ENCODE measurements at places on chromosomes 3 and 15.

DNA sequence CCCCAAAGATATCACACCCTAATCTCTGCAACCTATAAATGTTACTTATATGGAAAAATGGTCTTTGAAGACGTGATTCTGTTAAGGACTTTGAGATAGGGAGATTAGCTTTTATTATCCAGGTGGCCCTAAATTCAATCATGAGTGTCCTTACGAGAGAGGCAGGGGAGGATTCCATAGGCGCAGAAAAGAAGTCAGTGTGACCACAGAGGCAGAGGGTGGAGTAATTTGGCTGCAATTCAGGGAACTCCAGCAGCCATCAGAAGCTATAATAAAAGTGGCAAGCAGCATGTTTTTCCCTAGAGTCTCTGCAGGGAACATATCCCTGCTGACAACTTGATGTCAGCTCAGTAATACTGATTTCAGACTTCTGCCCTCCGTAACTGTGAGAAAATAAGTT is 315.2 kb upstream of the ROBO2 start:
- DNase-seq, result no peak

DNA sequence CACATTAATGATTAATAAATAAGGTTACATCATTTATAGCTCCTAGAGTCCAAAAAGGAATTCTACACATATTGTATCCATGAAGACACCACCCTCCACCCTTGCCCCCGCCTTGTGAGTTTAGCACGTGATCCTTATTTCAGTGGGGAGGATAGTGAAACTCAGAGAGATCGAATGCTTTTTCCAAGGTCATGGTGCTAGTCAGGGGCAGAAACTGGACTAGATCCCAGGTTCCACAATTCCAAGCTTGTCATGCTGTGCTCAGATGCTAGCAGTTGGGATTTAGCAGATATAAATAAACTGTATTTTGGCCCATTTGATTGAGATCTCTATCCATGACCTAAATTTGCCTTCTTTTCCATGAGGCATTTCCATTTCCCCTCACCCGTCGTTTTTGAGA is 227.4 kb upstream of the THRB start:
- DNase-seq, result no peak

GRCh38 chr3:85162905-85163304 is 204.1 kb downstream of the CADM2 start:
- no peak for DNase-seq

- DNase-seq, result peak; percentile 18
Observed at GRCh38 chr3:47961815-47962606, 54.2 kb downstream of the MAP4 start.

DNA sequence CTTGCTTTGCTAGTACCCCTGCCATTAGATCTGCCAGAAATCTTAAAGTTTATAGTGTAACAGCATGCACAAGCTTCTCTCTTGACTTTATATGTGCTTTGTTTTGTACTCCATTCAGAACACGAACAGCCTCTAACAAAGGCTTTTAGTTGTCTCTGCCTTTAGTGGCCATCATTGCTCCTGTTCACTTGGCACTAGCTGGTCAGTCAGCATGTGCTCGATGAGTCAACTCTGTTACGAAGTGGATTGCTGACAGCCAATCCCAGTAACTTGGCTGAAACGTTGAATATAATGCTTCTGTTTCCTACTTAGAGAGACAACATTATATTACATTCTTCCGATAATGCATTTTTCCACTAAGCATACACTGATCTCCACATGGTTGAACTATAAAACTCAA is 349.2 kb downstream of the NAALADL2 start:
- no peak for DNase-seq

GRCh38 chr3:148992027-148992634 is 791 bp downstream of the GYG1 start:
- peak; percentile 35 for DNase-seq

DNA sequence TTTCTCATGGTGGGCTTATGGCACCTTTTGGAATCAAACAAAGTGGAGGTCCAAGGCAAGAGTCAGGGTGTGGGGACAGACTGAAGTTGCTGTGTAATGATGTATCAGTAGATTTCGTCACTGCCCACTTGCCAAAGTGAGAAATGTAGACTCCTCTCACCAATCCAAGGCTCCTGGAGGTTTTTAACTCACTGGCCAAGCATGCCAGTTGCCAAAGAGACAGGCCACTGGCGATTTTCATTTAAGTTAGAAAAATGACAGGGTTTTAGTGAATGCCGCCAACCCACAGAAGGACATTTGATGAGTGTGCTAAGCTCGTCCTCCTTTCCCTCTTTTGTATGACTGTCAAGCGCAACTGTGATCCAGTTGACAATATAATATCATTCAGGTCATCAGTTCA is 209.2 kb downstream of the FEZF2 start:
- DNase-seq, result no peak

DNA sequence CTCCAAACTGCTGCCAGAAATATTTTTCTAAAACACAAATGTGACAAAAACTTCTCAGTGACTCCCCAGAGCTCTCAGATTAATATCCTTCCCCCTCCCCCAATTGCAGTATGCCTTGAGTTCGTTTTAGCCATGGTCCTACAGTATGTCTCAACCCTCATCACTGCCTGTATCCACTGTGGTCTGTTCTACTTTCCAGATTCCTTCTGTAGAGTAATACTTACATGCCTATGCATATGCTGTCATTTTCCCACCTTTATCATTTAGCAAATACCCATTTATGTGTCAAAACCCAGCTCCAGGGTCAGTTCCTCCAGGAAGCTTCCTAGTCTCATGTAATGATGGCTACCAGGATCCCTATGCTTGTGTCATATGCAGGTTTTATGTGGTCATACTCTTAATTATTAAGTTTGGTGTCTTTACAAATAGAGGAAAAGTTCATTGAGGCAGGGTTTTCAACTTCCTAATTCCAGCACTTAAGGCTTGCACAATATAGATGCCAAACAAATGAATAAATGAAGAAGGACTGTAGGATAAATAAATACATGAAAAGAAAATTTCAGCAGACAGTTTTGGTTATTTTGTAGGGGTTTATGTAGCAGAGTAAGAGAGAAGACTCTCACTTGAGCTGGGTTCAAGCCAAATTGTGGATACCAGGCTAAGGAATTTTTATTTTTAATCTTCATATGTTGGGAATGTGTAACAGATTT is 170.8 kb downstream of the ALCAM start:
- DNase-seq, result no peak

DNA sequence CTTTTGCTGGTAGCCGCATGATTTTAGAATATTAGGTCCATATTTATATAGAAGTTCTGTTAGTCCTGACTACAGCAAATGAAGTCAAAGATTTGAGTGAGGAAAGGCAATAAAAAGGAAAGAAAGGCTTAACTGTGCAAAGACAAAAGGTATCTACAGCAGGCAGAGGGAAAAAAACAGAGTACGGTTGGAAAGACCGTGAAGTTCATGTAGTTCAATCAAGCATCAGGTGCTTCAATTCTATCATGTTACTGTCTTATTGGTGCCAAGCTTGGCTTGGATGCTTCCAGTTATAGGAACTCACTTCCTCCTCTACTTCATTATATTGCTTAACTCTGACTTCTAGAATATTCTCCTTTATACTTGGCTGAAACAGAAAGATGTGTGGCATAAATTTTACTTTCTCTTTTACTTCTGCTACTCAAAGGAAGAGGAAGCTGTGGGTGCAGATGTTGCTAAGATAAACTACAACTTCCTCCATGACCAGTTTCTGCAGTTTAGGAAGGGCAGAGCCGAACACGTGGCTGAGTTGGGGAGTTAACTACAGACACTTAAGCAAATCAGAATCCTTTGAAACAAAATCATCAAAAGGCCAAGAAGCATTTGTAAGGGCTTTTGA is 72.6 kb upstream of the ZBED2 start:
- peak; percentile 89 for DNase-seq

DNA sequence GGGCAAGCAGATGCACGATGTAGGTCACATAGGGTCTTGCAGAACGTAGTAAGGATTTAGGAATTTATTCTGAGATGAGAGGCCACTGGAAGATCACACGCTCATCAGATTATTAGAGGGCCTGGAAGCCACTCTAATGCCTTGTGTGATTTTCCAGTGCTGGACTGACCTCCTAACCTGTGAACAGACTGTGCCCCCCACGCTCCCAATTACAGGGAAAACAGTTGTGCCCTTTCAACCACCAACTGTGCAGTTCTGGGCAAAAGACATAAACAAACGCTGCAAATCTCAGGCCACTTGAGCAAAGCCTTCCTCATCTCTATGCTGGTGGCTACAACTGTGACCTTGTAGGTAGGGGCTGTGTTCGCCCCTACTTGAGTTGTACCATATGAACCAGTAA is 48.2 kb upstream of the BOC start:
- DNase-seq, result no peak

GRCh38 chr3:31433679-31433992 is 99.1 kb upstream of the STT3B start:
- no peak for DNase-seq

DNA sequence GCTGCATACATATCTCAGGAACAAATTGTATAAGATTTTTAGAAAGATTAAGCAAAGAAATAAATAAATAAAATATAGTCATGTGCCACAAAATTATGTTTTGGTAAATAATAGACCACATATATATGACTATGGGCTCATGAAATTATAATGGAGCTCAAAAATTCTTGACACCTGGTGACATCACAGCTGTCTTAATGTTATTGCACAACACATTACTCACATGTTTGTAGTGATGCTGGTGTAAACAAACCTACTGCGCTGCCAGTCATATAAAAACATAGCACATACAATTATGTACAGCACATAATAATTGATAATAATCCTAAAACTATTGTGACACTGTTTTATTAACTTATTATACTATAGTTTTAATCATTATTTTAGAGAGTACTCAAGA is 1159.1 kb downstream of the SI start:
- no peak for DNase-seq

- DNase-seq, result no peak
Observed at GRCh38 chr15:69897471-69898237, 200.1 kb downstream of the TLE3 start.

DNA sequence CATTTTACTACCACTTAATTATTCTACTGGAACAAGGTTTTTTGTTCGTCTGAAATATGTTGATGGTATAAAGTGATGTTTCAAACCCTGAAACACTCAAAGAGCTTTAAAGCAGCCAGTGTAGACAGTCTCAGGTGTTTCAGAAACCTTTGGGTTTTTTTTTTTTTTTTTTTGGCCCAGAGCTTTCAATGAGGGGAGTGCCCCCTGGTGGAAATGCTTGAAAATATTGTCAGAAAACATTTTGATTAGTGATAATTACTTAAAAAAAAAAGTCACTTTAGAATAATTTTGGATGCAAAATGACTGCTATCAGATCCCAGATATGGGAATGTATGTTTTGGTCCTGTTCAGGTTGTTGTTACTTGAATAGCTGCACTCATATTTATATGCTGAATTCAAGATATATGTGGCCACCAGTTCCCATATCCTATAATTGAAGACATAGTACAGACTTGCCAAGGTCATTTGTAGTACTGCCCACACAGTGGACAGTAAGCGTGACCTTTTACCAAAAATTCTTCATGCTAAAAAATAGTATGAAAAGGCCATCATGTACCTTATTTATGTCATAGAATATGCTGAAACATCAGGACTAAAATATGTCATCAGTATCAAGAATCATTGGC is 35.9 kb downstream of the SATB1 start:
- no peak for DNase-seq

DNA sequence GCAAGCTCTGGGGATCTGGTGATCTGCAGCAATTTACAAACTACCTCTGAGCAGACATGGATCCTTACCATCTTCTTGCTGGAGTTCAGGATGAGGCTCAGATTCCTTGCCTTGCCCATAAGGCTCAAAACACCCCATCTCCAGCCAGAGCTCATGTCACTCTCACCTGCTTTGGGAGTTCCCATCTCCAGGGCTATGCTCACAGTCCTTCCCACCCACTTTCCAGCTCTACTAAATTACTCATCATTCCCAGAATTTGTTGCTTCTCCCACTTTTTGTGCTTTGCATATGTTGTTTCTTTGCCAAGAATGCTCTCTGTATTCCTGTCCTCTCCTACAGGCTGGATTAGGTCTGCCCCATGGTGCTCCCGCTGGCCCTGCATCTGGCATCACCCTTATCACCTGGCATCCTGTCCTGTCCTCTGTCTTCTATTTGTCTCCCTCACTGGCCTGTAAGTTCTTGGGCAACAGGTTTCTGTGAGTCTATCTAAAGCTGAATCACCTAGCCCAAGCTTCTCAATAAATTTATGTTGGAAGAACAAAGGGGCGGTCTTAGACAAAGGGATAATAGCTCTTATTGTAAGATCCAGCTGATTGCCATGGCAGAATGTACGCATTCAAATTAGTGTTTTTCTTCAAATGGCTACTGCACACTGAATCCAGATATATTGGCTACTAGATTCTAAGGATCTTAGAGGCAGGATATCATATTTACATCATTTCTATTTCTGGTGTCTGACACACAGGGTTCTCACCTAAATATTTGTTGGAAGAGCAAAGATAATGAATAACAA is 179.2 kb downstream of the CLSTN2 start:
- no peak for DNase-seq

- DNase-seq, result no peak
Observed at GRCh38 chr15:79644091-79644490, 212.0 kb downstream of the MINAR1 start.

GRCh38 chr15:60966316-60966715 is 262.8 kb downstream of the RORA start:
- no peak for DNase-seq

DNA sequence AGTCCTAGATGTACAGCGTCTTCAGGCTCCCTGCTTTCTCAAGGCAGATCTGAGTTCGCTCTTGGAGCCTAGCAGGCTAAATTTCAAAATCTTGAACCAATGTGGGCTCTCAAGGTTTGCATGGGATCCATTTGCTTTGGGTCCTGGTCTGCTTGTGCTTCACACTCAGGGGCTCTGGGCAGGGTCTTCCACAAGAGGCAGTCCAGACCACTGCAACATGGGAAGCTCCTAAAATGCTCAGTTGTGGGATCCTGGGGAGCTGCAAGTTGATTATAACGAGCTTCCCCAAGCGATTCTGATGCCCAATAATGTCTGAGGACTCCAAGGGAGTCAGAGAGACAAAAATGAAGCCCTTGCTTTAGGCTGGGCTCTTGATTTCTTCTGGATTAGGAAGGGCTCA is 6.7 kb downstream of the NUTM1 start:
- DNase-seq, result no peak

GRCh38 chr3:47440131-47440530 is 35.6 kb downstream of the SCAP start:
- no peak for DNase-seq

DNA sequence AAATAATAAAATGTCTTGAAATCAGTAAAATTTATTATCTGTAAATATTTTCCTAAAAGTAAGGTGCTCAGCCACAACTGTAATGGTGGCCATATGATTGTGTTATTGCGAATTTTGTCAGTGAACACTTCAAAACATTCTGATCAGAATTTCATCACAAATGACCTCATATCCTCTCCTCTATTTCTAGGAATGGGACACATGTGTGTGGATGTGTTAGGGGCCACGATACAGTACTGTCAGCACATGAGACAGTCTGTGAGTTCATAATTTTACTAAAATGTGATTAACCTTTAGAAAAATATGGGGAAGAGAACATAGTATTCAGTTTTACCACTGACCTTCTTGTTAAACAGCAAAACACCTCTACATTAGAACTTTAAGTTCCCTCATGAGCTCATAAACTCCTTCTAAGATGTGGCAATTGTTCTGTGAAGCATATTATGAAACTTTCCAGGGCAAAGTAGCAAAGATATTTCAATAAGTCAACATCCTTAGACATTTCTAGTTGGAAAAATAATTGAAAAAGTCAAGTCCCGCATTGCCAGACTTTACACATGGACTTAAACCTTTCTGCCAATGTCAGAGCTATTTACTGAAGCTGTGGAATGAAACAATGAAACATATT is 158.2 kb upstream of the ABI3BP start:
- DNase-seq, result no peak

Data from CD8-positive, alpha-beta T cell (primary cell).